ENCODE measurements at places on chromosomes 16 and 17.

DNA sequence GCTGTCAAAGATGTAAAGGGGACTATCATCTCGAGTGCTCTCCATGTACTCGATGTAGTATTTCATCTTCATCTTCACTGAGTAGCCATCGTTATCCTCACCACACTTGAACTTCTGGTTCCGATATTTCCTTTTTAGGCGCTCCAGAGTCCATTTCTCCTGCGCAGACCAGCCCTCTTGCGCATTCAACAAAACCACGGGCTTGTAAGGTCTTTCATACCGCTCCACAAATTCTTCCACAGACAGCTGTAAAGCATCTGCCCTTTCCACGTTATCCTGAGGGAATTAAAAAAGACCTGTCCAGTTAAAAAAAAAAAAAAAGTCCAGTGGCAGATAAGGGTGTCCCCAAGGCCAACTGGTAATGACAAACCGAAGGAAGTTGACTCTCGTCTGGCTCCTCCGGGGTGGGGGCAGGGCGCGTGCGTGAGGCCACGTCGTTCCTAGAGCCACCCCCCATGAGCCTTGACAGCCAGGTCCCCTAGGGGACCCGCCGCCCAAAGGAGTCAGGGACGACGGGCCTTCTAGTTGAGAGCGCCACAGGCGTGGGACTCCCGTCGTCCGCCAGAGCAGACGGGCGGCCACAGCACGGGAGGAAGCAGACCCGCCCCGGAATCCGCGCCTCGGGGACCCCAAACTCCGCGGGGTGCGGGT lies 701 bp downstream of the JMJD6 start:
- DNase-seq = peak; percentile 57

DNA sequence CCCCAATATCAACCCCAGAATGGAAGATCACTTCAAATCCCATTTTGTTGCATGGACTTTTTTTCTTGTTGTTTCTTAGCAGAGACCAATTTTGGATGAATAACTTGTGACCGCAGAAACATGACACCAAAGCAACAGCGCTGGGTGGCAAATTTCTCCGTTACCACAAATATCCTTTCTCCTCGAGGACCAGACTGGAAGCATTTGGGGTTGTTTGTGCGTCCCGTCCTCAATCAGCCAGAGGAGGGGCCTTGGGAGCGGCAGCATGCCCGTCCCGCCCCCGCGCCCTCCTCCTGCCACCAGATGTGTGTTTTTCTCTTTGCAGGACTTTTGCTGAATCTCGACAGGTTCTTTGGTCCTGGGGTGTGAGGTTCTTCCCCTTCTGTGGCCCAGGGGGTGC lies 282.5 kb upstream of the FOXF1 start:
- DNase-seq = no peak

DNA sequence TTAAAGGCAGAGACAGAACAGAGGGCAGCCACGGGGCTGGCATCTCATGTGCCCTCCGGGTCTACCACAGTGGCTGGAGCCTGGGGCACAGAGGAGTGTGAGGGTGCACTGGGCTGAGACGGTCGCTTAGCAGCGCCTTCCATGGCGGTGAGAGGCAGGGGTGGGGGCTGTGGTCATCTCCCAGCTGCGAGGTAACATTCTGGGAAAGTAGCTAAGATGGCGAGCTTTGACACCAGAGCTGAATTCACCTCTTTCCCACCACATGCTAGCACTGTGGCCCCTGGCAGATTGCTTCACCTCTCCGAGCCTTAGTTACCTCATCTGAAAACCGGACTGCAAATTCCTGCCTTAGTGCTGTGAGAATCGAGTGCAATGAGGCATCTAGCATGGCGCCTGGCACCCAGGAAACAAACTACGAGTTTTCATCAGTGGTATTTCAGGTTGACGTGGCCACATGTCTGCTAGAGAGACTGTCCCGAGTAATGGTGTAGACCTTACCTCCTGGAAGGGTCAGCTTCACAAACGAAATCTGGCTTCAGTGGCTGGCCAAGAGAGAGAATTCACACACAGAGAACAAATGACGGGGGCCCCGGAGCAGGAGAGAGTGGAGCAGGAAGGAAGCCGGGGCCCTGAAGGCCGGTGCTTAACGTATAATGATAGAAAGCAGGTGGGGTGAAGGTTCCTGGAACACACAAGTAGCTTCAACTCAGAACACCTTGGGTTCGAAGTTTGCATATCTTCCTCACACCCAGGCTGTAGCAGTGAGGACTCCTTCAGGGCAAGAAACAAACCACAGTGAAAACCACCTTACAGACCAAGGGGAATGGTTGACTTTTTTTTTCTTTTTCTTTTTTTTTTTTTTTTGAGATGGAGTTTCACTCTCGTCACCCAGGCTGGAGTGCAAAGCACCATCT lies 63.9 kb upstream of the RPH3AL start:
- DNase-seq = no peak

DNA sequence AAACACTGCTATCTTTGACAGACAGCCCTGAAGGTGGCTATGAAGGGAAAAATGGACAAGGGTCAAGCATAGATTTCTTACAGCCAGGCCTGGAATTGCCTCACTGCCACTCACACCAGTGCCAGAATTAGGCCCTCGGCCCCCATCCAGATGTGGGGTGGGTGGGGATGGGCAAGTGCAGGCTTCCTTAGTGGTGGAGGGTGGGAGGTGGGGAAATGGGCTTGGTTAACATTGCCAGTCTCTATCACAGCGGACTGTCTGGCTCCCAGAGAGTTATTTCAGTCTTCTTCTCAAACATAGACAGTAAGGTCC lies 24.9 kb downstream of the B9D1 start:
- no peak for DNase-seq

DNA sequence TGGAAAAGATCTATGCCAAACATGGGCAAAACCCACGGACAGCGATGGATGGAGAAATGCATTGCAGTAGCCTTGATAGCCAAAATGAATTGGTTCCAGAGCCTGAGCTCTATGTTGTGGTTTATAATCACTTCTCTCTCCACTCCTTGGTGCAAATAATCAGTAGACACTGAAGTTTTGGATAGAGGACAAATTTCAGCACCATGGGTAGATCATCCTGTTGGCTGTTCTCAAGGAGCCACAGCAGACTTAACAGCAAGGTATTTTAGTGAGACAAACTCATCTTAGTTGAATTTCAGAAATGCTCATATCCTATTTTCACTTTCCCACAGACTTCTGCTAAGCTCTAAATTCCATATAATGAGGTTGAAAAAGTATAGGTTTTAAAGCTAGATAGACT lies 88.3 kb upstream of the CCL1 start:
- DNase-seq = no peak

GRCh38 chr17:10243883-10244844 lies 45.8 kb upstream of the GAS7 start:
- DNase-seq = peak; percentile 16

- DNase-seq = no peak
Measured at GRCh38 chr16:31365131-31365865, 10.3 kb downstream of the ITGAX start.

DNA sequence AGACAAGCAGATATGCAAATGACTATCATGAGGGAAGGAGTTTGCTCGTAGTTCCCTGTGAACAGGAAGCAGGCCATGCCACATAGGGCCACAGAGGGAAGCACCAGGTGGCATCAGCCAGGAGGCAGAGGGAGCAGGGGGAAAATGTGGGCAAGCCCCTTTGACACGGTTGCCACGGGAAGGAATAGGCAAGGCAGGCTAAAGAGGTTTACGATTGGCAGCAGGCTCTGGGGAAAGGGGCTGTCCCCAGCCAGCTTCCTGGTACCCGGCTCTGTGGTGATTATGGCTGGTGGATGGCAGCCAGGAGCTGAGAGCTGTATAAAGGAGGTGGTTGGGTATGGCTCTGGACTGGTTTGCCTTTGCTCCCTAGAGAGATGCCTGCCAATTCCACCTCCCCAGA lies 848 bp downstream of the CES3 start:
- no peak for DNase-seq

DNA sequence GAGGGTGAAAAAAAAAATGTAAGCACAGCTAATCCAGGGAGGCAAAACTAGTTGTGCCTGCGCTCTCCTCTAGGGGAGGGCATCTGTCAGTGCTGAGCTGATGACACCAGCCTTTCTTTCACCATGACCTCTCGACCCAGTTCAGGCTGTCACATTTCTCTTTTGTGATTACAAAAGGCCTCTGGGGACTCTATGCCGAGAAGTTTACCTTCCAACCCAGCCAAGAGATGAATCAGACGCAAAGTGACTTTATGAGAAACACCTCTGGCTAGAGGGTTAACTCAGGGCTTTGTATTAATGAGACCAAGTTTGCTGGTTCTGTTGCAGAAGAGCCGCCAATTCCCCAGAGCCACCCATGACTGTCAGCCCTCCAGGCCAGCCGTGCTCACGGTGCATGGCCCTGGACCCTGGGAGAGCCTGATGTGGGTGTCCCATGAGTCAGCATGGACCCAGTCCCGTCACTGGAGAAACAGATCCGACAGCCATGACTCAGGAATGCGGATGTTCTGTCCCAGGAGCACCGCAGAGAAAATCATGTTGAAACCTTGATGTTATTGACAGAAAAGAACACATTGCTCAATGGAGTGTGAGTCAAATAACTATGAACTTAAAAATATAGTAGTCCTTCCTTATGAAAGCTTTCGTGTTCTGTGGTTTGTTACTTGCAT lies 437.2 kb downstream of the HS3ST3B1 start:
- peak; percentile 33 for DNase-seq

- DNase-seq = no peak
Measured at GRCh38 chr17:41697122-41697962, 8.7 kb downstream of the EIF1 start.

GRCh38 chr17:6915620-6916019 lies 80.2 kb upstream of the ALOX12 start:
- no peak for DNase-seq

- DNase-seq = no peak
Measured at GRCh38 chr16:56344518-56345405, 80.6 kb downstream of the AMFR start.

DNA sequence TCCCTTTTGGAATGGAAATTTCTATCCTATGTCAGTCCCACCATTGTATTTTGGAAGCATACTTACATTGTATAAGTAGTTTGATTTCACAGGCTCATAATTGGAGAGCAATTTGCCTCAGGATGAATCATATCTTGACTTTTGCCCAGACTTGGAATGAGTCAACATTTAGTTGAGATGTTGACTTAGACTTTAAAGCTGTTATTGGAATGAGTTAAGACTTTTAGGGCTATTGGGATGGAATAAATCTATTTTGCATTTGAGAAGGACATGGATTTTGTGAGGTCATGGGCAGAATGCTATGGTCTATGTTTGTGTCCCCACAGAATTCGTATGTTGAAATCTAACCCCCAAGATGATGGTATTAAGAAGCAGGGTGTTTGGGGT lies 12.2 kb upstream of the ZNF594 start:
- no peak for DNase-seq

GRCh38 chr17:64007838-64008282 lies 9.7 kb downstream of the PRR29 start:
- DNase-seq = no peak

DNA sequence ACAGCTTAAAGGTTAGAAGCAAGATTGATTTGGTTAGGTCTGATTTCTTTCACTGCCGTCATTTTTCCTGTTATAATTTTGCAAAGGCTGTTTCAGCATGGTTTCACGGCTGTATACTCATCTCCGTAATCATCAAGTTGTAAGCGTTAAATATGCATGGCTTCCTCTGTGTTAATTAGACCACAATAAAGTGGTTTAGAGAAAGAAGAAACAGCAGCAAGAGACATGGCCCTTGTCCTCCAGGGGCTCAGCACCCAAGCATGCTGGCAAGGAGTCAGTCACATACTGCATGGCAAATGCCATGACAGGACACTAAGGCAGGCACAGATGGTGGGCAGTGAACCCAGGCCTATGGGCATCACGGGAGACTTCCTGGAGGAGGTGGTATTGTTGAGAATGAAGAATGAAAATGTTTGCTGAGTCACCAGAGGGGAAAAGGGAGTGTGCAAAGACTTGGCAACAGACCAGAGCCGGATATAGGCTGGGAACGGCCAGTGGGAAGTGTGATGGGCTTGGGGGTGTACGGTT lies 61.4 kb upstream of the PLCG2 start:
- DNase-seq = no peak

DNA sequence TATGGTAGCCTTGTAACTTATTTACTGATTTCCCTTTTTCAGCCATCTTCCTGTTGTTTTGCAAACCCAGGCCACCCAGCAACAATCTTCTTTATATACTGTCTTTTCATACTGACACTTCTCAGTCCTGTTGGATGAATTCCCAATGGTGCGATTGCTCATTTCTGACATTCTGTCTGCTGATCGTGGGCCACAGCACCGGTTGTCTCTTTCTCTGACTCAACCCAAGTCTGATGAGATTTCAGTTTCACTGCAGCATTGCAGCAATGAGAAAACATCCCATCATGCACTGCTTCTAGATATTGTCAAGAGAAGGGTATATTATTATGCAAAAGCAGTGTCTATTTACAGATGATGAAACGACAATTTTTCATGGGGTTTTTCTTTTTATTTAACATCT lies 349.2 kb upstream of the HSBP1 start:
- no peak for DNase-seq

DNA sequence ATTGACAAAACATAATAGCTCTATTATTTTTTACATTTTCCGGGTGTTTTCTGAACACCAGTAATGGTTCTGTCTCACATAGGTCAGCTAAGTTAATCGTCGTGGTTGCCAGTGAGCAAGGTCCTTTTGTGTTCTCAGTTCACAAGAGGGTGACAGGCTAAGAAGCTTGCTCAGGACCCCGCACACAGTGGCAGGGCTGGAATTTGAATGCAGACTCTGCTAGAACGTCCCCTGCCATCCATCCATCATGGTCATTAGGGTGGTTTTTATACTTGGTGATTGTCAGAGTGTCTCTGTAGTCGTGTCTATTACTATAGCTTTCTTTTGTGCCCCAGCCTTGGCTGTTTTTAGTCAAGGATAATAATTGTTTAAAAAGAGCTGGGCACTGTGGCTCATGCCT lies 176.2 kb downstream of the SNX29 start:
- no peak for DNase-seq

GRCh38 chr17:9905902-9906301 lies 831 bp upstream of the RCVRN start:
- DNase-seq = no peak

DNA sequence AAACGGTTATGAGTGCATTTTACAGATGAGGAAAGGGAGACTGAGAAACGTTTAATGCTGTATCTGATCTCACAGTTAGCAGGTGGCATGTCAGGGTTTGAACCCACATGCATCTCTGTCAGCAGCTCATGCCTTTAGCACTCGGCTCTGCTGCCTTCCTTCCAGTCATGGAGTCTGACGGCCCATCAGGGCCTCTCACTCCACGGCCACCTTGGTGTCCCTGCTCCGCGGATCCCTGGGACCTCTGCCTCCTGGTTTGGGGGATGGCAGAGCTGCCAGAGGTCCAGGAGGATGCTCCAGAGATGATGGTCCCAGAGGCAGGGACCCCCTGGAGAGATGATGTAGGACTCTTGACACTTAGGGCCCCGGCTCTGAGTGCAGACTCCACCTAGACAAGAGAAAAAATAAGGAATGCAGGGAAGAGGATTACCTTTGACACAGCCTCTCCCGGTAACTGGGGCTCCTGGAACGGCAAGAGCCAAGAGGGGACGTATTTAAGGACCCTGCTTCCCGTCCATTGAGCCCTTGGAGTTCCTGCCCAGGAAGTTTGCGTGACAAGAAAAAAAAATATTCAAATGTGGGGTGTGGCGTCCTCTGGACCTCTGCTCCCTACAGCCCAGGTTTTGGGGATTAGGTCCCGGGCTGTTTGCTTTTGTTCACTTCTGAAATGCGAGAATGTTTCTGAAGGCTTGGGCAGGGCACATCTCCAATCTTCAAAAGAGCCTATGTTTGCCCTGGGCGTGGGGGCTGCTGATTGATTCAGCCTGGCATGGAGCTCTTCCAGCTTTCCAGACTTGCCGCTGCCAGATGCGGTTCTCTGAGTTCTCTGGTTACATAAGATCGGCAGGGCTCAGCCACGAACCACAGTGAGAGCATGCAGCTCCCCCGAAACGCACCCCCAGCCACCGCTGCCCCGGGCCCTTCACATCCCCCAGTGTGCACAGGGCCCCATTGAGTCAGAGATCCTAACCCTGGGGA lies at the start of gene ALDH3A1:
ALDH3A1 (minus strand) TSS at position 470 of the 978 bp plus-strand sequence. CDS start 3,169 bp downstream, outside the sequence.
- peak; percentile 90 for DNase-seq
